ENCODE measurements at places on chromosomes 16 and 17.

DNA sequence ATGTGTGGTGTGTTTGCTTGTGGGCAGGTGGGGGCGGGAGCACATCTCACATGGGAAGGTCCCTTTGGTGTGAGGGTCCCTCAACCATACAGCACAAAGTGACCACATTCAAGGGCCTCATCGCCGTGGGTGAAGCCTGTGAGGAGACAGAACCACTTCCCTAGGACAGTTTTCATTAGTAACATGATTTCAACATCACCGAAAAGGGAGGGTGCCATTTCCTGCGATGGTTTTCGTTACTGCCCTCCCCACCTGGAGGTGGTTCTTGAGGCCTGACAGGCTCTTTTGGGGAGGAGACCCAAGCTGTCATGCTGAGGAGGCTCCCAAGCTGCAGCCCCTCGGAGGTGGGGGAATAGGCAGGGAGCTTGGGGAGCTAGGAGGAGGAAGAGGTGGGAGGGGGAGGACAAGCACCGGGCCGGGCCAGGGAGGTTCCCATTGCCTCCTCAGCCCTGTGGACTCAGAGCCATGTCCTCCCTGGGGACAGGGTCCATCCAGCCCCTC lies 9.5 kb downstream of the CD300LB start:
- no peaks in the 10 kb centered on the region for H3K36me3 ChIP-seq
- DNase-seq: peak; percentile 32
- no peak overlapping the region for H3K27ac ChIP-seq

- H3K4me1 ChIP-seq: peaks cover 14% of the 10 kb centered on the region
- no peaks in the 10 kb centered on the region for H3K36me3 ChIP-seq
- no peaks in the 10 kb centered on the region for H3K27me3 ChIP-seq
- no peak overlapping the region for H3K27ac ChIP-seq
- no peak overlapping the region for H3K4me3 ChIP-seq
Measured at GRCh38 chr16:72500545-72500944, 328.6 kb upstream of the PMFBP1 start.

- no peaks in the 10 kb centered on the region for H3K4me1 ChIP-seq
- H3K36me3 ChIP-seq: no peaks in the 10 kb centered on the region
- no peaks in the 10 kb centered on the region for H3K27me3 ChIP-seq
Measured at GRCh38 chr16:73317321-73317857, 269.5 kb upstream of the ZFHX3 start.

GRCh38 chr17:39782980-39783379 lies 45.2 kb downstream of the GRB7 start:
- no peak overlapping the region for H3K4me3 ChIP-seq
- no peaks in the 10 kb centered on the region for H3K36me3 ChIP-seq
- H3K27ac ChIP-seq: no peak overlapping the region
- no peaks in the 10 kb centered on the region for H3K27me3 ChIP-seq

DNA sequence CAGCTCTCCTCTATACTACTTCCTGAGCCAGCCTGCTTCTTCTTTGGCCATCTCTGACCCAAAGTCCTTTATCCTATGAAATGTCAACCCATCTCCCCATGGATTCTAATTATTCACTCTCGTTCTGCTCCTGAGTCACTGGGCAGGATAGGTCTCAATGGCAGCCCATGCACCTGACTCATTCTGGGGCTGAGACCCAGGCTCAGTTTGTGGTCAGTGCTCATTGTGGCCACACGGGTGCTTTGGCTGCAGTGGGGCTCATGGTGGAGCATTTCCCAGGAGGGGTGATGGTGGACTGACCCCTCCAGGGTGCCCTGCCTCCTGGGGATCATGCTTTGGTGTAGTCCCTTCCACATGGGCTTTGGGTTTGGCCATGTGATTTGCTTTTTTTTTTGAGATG lies 154.8 kb upstream of the WSCD1 start:
- H3K27me3 ChIP-seq: no peaks in the 10 kb centered on the region
- H3K36me3 ChIP-seq: no peaks in the 10 kb centered on the region
- no peak overlapping the region for H3K27ac ChIP-seq
- no peak overlapping the region for H3K4me3 ChIP-seq
- peak; percentile 20 for DNase-seq
- no peaks in the 10 kb centered on the region for H3K4me1 ChIP-seq

DNA sequence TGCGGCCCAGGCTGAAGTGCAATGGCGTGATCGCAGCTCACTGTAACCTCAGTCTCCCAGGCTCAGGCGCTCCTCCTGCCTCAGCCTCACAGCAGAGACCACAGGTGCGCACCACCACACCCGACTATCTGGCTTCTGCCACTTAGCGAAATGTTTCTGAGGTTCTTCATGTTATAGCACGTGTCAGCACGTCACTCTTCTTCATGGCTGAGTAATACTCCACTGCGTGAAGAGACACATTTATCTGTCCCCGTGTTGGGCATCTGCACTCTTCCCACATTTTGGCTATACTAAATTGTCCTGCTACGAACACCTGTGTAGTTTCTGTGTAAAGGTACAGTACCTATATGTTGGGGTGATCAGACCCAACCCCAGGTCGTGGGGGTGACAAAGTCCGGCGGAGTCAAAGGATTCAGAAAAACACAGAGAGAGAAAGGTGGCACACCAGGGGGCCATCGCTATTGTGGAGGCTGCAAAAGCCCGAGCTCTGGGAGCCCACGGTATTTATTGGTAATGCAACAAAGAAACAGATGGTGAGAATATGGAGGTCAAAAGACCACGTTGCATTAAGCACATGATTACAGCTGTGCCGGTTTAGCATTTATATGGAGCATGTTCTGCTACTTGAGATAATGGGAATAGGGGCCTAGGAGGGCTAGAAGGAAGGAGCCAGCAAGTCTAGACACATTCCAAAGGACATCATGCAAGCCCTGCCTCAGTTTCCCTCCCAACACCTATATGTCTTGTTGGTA lies 851 bp upstream of the DPEP1 start:
- no peaks in the 10 kb centered on the region for H3K27me3 ChIP-seq
- no peak for DNase-seq
- H3K27ac ChIP-seq: no peak overlapping the region
- no peaks in the 10 kb centered on the region for H3K36me3 ChIP-seq
- no peak overlapping the region for H3K4me3 ChIP-seq
- H3K4me1 ChIP-seq: peaks cover 14% of the 10 kb centered on the region
